Anterior cingulate cortex (tissue), 58 donors: ENCODE measurements at places on chromosomes 4 and X.

DNA sequence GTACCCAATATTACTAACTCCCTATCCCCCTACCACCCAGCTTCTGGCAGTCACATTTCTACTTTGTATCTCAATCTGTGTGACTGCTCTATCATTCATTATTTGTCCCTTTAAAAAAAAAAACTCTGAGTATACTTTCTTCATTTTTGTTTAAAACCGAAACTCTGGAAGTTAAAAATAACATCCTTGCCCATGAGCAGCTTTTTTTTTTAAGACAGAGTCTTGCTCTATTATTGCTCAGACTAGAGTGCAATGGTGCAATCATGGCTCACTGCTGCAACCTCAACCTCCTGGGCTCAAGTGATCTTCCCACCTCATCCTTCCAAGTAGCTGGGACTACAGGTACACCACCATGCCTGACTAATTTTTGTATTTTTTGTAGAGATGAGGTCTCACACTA lies 15.8 kb downstream of the UBE2K start:
- DNase-seq = no peak

DNA sequence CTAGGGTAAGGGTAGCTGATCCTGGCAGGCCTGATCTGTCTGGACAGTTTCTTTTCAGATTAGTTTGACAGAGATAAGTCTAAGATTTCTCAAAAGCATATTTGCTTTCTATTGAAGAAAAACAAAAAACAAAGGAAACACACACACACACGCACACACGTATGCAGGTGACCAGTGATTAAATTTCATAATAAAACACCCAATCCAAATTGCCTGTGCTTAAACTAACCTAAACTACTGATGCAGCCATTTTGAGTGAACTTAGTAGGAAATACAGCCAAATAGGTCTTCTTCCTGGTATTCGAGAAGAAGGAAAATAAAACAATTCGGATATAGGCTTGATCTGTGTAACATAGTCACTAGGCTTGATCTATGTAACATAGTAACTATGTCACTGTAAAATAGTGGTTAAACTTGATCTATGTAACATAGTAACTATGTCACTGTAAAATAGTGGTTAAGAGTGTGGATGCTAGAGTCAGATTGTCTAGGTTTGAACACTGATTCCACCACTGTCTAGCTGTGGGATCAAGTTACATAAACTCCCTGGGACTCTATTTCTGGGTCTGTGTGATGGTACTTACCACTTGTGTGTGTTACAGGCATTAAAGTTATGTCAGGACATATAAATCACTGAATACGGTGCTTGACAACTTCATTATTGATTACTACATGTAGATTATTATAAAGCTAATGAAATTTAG lies 9.8 kb upstream of the CCNG2 start:
- DNase-seq = no peak

DNA sequence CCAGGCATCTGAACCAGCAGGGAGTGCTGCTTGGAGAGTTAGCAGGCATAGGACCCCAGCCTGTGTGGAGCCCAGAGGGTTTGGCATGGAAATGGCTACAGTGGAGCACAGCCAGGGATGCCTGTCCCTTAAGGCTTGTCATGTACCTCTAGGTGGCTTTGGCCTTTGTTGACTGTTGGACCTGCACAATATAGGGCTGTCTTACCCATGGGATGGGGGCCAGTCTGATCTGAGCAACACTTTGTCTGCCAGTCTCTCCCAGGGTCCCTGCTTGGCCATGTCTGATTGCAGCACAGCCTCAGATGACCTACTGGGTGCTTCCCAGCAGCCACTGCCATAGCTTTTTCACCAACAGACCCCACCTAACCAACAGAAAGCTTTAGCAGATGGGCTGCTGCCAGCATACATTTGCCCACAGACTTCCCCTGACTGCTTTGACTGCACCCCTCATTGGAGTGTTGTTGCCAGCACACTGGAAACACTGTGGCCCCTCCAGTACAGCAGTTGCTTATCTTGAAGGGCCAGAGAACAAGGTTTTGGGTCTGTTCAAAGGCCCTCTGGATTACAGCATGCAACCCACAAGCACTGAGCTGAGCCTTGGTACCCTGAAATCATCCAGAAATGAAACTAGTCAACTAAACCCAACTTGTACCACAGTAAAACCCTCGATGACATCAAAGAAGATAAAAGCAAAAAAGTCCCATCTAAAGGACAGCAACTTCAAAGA lies 22.1 kb downstream of the ANAPC10 start:
- no peak for DNase-seq

DNA sequence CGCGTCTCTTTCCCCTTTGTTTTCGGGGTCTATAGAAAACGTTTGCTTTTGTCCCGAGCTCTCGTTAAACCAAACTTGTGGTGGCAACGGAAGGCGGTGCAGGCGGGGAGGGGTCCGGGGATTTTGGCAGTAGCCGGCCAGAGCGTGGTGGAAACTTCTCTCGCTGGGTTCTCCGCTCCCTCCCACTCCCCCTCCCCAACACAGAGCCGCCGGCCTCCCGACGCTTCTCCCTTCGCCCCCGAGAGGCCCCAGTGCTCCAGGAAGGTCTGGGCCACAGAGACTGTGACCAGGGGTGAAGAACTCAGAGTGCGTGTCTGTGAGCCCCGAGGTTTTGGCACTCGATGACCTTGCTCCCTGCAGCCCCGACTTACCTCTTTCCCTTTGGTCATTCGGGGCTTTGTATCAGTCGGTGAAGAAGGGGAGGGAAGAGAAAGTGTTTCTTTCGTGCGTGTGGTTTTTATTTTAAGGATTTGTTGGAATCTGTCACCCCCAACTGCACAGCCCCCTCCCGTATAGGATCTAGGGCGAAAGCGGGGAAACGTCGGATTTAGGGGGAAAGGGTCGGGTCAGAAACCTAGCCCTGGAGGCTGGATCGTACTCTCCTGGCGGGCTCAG lies 9.0 kb upstream of the BCOR start:
- no peak for DNase-seq

DNA sequence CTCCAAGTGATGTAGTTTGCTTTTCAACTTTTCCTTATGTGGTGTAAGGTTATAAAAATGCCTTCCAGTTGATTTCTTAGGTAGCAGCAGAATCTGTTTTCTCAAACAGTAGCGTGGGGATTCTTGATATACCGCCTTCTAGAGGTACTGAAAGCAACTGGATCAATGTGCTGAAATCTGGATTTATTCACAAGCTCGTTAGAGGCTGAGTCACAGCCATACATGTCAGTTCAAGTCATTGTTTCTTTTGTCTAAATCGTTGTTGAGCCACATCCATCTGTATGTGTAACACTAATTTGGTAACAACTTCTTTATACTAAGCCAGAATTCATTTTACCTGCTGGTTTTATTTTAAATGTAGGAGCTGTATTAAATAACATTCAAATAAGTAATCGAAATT lies 200.0 kb upstream of the MAD2L1 start:
- DNase-seq = no peak

DNA sequence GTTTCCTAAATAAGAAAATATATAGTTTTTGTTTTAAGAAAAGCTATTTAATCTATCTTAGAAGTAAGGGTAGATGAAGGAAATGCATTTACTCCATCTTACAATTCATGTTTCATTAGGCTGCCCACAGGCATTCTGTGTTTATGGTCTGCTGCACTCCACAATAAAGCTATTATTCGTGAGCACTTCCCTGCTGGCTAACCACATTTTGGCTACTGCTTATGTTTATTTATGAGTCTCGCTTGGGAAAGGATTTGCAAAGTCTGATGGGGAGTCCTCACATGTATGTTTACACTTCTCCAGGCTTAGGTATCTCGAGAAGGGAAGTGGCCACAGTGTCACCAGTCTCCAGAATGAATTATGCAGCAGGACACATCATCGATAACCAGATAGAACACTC lies 260.8 kb upstream of the VCX start:
- no peak for DNase-seq

DNA sequence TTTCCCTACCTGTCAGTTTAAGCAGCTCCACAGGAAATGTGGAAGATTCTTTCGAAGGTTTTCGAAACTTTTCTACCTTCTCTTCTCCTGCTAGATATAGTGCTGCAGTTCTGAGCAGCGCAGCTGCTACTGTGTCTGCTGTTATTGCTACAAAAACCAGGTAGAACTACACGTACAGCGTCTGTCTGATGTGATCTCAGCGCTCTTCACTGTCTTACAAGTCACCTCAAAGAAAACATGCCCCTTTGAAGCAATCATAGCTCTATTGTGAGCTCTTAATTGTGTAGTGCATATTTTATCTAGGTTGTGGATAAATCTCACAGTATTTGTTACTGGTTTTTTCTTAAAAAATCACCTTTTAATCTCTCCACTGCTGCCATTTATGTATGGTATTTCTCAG lies 147.6 kb upstream of the BMPR1B start:
- no peak for DNase-seq

DNA sequence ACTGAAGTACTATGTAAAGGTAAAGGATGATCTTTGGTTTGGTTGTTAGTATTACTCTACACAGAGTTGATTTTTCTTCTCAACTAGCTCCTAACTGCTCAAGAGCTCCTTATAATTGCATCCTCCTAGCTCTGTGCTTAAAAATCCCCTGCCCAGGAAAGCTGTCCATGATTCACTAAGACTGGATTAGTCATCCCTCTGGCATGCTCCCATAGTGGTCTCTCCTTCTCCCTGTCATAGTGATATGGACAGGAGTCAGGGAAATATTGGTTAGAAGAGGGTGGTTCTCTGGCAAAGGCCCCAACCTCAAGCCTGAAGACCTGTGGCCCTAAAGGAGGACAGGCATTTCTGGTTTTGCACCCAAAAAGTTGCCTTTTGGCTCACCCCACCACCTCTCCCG lies 242.3 kb upstream of the KCNIP4 start:
- DNase-seq = no peak

DNA sequence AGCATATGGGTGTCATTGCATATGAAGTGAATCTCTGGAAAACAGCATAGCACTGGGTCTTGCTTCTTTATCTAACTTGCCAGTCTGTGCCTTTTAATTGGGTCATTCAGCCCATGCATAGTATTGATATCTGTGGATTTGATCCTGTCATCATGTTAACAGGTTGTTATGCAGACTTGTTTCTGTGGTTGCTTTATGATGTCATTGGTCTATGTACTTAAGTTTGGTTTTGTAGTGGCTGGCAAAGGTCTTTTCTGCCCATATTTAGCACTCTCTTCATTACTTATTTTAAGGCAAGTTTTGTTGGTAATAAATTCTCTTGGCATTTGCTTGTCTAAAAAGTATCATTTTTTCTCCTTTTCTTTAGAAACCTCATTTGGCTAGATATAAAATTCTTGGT lies 221.1 kb upstream of the ITM2A start:
- no peak for DNase-seq

DNA sequence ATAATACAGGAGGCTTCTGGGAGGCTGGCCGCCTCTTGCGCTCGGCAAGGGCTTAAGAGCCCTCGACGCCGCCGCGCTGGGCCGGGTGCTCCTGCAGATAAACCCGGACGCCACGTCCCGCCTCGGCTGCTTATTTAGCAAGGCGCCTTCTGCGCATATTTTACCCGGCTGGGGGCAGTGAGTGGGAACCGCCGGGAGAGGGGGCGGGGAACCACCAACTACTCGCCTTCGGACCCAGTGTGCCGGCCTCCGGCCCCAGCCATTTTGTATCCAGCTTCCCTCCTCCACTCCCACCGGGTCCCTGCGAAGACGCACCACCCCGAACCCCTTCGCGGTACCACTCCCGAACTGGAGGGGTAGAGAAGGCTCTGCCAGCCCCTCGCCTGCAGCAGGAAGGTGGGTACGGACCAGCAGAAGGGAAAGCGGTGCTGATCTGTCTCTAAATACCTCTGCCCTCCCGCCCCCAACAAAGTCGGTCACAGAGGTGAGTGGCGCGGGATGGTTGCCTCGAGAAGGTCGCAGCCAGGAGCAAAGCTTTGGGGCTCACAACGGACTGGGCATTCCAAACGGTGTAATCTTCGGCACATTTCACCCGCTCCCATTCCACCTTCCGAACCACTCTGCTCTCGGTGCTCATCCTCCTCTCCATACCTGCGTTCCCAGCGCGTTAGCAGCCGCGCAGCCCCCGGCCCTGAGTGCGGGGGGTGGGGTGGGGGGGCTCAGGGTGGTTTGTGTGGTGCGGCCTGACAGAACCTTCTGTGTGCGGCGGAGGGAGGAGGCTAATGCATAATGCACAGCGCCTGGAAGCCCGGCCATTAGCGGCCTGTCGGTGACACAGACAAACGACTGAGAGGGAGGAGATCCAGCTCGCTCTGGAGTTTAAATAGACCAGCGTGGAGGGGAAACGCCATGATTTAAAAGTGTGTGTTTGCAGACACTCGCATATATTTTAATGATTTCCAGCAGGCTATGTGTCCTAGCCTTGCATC lies 4.9 kb upstream of the BCOR start:
- DNase-seq = no peak

DNA sequence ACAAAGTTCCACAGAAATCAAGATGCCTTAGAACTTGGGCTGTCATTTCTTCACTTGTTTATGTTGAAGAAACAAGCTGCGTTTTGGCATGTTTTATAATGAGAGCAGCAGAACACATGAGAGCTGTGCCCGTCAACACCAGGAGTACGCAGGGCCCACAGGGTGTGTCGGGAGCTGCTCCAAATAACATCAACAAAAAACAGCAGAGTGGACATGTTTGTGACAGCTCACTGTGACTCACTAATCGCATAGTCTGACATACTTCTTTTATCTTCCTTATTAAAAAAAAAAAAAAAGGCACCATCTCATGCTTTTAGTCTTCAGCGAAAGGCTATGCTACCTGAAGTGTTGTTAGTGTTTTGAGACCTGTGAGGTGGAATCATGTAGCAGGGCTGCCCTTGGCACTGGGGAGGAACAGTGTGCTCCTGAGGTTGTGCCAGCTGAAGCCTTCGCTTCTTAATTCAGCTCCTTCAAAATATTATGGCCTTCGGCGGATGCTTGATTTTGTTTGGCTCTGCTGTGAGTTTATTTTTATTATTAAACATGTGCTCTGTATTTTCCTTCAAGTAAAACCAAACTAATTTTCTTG lies 32.8 kb downstream of the FHDC1 start:
- no peak for DNase-seq

GRCh38 chrX:110025395-110025794 lies 22.5 kb downstream of the TMEM164 start:
- DNase-seq = no peak

DNA sequence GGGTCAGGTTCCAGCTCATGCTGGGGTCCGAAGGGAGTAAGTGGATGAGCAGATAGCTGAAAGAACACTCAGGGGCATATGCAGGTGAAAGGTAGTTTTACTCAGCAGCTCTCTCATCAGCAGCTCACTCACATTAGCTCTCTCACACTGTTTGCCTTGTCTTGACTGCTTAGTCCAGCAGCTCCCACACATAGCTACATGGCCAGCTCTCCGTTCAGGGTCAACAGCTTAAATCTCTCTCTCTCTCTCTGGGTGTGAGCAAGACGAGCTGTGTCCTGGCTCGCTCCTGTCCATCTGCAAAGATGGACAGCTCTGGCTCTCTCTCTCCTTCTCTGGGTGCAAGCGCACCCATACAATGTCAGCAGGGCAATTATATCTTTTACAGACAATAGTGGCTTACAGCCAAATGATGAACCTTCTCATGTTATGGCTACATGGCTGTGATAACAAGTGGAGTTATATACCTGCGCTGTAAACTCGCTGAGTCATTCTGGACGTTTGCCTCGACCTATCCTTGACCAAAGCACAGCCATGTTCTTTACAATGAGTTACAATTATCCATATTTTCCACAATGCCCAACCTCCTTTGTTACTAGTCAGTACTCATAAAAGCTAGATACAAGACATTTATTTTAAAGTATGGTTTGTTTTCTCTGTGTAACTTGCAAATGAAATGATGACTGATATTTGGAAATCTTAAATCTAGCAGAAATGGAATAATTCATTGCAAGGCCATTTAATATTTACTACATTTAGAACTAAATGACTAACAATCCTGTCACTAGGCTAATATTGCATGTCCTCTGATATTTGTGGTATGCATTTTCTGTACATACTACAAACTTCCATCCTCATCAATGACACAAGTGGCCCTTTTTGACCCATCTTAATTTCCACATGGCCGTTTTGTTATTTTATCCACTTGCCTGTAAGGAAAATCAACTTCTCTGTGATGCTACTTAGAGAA lies 9.3 kb downstream of the PAPSS1 start:
- DNase-seq = no peak
